NCI-H1694 treated with DMSO at 0.1 percent for 48 hours (cell line): ENCODE measurements at places on chromosomes 12 and 14.

GRCh38 chr12:82523996-82524395 lies 162.7 kb upstream of the TMTC2 start:
- DNase-seq: no peak

GRCh38 chr12:132839558-132840235 lies 11.0 kb upstream of the GOLGA3 start:
- DNase-seq: no peak

DNA sequence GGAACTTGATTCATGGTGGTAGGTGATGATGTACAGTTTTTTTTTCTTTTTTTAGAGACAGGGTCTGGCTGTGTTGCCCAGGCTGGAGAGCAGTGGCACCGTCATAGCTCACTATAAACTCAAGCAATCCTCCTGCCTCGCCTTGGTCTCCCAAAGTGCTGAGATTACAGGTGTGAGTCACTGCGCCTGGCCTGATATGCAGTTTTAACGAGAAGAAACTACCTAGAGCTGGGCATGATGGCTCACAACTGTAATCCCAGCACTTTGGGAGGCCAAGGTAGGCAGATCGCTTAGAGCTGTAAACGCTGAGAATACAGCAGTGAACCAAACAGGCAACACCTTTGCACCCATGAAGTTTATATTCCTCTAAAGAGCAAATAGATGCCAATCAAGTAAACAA lies 13.0 kb upstream of the VPS37B start:
- DNase-seq: no peak

- no peak for DNase-seq
These were observed 1.3 kb downstream of the ARID4A start for GRCh38 chr14:58299401-58300330.

DNA sequence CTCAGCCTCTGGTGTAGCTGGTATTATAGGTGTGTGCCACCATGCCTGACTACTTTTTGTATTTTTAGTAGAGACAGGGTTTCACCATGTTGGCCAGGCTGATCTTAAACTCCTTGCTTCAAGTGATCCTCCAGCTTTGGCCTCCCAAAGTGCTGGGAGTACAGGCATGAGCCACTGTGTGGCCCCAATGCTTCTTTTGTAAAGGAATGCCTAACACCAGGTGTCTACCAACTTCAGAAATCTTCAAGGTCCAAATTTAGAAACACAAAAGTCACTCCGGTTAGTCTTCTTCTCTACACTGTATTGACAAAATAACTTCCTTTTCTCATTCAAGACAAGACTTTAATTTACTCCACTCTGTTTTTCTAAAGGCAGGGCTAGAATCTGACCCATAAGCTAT lies 188.7 kb downstream of the PRKD1 start:
- DNase-seq: no peak

GRCh38 chr14:89266754-89267153 lies 150.3 kb downstream of the FOXN3 start:
- no peak for DNase-seq

- no peak for DNase-seq
These were observed 4.4 kb downstream of the CLSTN3 start for GRCh38 chr12:7134396-7135166.
